Upper lobe of left lung (tissue), 6 donors: ENCODE measurements at places on chromosomes 6 and 20.

DNA sequence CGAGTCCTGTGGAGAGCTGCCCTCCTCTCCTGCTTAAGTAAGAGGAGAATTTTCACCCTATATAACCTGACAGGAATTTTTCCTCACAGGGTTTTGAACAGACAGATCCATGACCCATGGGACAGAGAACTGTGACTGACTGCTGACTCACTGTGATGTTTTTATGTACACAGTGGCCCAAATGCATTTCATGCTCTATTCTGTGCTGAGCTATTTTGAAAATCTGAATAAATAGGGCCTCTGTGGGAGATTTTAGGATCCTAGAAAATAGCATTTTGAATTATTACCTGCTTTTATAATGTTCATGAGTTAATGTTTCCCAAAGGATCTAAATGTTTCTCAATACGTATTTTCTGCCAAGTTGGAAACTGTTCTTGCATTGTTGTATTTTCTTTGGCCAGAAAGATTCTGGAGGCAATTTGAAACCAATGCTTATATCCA is 577.4 kb downstream of the HTR1B start:
- H3K36me3 ChIP-seq = no peaks in the 10 kb centered on the region
- no peak overlapping the region for H3K27ac ChIP-seq
- no peaks in the 10 kb centered on the region for H3K27me3 ChIP-seq
- H3K4me1 ChIP-seq = no peaks in the 10 kb centered on the region
- no peak for DNase-seq
- no peak overlapping the region for H3K4me3 ChIP-seq

- no peak overlapping the region for H3K27ac ChIP-seq
- no peak overlapping the region for H3K4me3 ChIP-seq
- no peaks in the 10 kb centered on the region for H3K27me3 ChIP-seq
- H3K4me1 ChIP-seq = no peaks in the 10 kb centered on the region
- peaks cover 63% of the 10 kb centered on the region for H3K36me3 ChIP-seq
Measured at GRCh38 chr20:45008521-45009049, 42.3 kb downstream of the STK4 start.

GRCh38 chr6:146111881-146112450 is 83.1 kb downstream of the GRM1 start:
- no peaks in the 10 kb centered on the region for H3K36me3 ChIP-seq
- no peak overlapping the region for H3K27ac ChIP-seq
- no peaks in the 10 kb centered on the region for H3K27me3 ChIP-seq
- H3K4me1 ChIP-seq = no peaks in the 10 kb centered on the region
- no peak overlapping the region for H3K4me3 ChIP-seq

GRCh38 chr6:17650656-17651309 is 50.7 kb downstream of the FAM8A1 start:
- H3K4me3 ChIP-seq = no peak overlapping the region
- H3K27ac ChIP-seq = no peak overlapping the region
- peaks cover 30% of the 10 kb centered on the region for H3K36me3 ChIP-seq
- H3K27me3 ChIP-seq = no peaks in the 10 kb centered on the region
- DNase-seq = no peak

DNA sequence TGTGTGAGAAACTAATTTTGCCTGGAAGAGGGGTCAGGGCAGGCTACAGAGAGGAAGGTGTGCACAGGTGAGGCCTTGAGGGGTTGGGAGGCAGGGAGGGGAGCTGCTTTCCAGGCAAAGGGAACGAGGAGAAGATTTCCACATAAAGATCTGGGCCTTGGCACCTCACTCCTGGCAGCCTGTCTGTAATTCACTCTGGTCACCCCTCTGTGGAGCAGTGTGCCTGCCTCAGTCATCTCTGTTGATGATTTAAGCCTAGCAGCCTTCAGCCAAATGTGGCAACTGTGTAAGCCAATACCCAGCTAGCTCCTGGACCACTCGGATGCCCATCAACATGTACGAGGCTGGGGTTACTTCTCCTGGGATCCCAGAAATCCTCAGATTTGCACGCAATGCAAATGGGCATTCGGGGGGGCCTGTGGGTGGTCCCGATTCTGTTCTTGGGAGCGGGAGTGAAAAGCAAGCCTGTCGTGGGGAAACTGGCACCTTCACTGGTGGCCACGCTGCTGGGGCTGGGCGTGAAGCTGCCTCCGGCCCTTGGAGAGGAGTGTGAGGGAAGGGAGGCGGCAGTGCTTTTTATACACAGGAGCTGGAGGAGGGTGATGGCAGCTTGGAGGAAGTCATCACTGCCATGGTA is 360.4 kb downstream of the ZFAND3 start:
- no peak overlapping the region for H3K4me3 ChIP-seq
- H3K4me1 ChIP-seq = no peaks in the 10 kb centered on the region
- H3K27ac ChIP-seq = no peak overlapping the region
- H3K36me3 ChIP-seq = no peaks in the 10 kb centered on the region

GRCh38 chr20:574297-574942 is 30.8 kb upstream of the CSNK2A1 start:
- peaks cover 11% of the 10 kb centered on the region for H3K4me1 ChIP-seq
- no peaks in the 10 kb centered on the region for H3K36me3 ChIP-seq
- no peak overlapping the region for H3K27ac ChIP-seq
- no peak for DNase-seq
- H3K4me3 ChIP-seq = no peak overlapping the region
- no peaks in the 10 kb centered on the region for H3K27me3 ChIP-seq

DNA sequence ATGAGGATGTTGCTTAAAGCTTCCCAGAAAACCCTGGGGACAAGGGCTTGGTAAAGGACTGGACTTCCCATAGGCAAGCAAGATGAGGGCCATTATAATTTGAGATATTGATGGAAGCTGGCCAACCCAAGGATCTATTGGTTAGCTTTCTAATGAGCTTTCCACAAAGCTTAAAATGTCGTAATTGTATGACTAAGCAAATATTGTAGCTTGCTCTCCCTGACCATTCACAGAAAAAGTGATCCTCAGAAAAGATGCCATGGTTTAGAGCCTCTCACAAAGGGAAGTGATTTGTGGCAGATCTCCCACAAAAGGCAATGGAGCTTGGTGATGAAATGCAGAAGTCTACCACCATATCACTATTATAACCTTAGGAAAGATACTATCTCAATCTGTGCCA is 13.6 kb downstream of the IL17F start:
- no peak overlapping the region for H3K4me3 ChIP-seq
- no peaks in the 10 kb centered on the region for H3K4me1 ChIP-seq
- no peaks in the 10 kb centered on the region for H3K36me3 ChIP-seq

- H3K27ac ChIP-seq = no peak overlapping the region
- no peak for DNase-seq
- peaks cover 21% of the 10 kb centered on the region for H3K36me3 ChIP-seq
- no peaks in the 10 kb centered on the region for H3K27me3 ChIP-seq
- peaks cover 7% of the 10 kb centered on the region for H3K4me1 ChIP-seq
- H3K4me3 ChIP-seq = no peak overlapping the region
Measured at GRCh38 chr20:47243532-47244305, 112.8 kb downstream of the ZMYND8 start.

GRCh38 chr6:29685718-29686326 is 4.9 kb upstream of the ZFP57 start:
- H3K4me3 ChIP-seq = no peak overlapping the region
- no peaks in the 10 kb centered on the region for H3K36me3 ChIP-seq
- H3K4me1 ChIP-seq = no peaks in the 10 kb centered on the region
- DNase-seq = no peak

GRCh38 chr20:45305262-45305661 is 1.4 kb upstream of the RBPJL start:
- no peaks in the 10 kb centered on the region for H3K4me1 ChIP-seq
- H3K27me3 ChIP-seq = peaks cover 15% of the 10 kb centered on the region
- no peak overlapping the region for H3K4me3 ChIP-seq
- DNase-seq = no peak

GRCh38 chr6:158242071-158242606 is 70.1 kb upstream of the TULP4 start:
- no peak overlapping the region for H3K27ac ChIP-seq
- no peaks in the 10 kb centered on the region for H3K27me3 ChIP-seq
- H3K36me3 ChIP-seq = no peaks in the 10 kb centered on the region
- H3K4me3 ChIP-seq = no peak overlapping the region
- DNase-seq = no peak

- no peak for DNase-seq
- no peaks in the 10 kb centered on the region for H3K27me3 ChIP-seq
- H3K27ac ChIP-seq = no peak overlapping the region
- H3K4me3 ChIP-seq = no peak overlapping the region
- H3K36me3 ChIP-seq = no peaks in the 10 kb centered on the region
Measured at GRCh38 chr6:135567375-135568083, 70.0 kb upstream of the AHI1 start.

GRCh38 chr20:43579861-43580793 is 10.6 kb upstream of the IFT52 start:
- H3K4me1 ChIP-seq = peaks cover 18% of the 10 kb centered on the region
- no peak overlapping the region for H3K27ac ChIP-seq
- DNase-seq = no peak
- H3K36me3 ChIP-seq = no peaks in the 10 kb centered on the region
- H3K27me3 ChIP-seq = no peaks in the 10 kb centered on the region

GRCh38 chr6:137913996-137914529 is 47.0 kb downstream of the TNFAIP3 start:
- no peaks in the 10 kb centered on the region for H3K4me1 ChIP-seq
- H3K4me3 ChIP-seq = no peak overlapping the region
- H3K36me3 ChIP-seq = no peaks in the 10 kb centered on the region
- no peak for DNase-seq
- H3K27me3 ChIP-seq = no peaks in the 10 kb centered on the region

GRCh38 chr6:17015551-17016381 is 86.1 kb upstream of the STMND1 start:
- peak overlapping the region; percentile 42 for H3K4me3 ChIP-seq
- H3K27ac ChIP-seq = no peak overlapping the region
- peak; percentile 89 for DNase-seq

GRCh38 chr20:19875376-19876221 is 117.5 kb downstream of the RIN2 start:
- no peaks in the 10 kb centered on the region for H3K36me3 ChIP-seq
- peaks cover 2% of the 10 kb centered on the region for H3K4me1 ChIP-seq
- no peak overlapping the region for H3K4me3 ChIP-seq
- no peak for DNase-seq
- H3K27me3 ChIP-seq = no peaks in the 10 kb centered on the region
- H3K27ac ChIP-seq = peak overlapping the region; percentile 29

DNA sequence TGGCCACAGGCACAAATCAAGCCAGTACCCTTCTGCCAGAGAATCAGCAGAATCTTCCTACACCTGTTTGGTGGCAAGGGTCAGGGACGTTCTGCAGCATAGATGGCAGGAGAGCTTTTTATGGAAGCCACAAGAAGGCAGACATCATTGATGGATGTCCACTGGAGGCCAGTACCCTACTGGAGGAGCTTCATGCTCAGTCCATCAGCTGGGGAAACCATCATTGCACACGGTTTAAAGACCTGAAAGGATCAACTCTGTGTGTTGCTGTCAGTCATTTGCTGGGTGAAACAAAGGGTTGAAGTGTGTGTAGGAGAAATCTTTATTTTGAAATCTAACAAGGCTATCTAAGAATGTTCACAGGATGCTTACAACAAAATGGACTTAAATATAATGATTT is 158.9 kb upstream of the SASH1 start:
- no peak overlapping the region for H3K4me3 ChIP-seq
- H3K27ac ChIP-seq = no peak overlapping the region
- no peaks in the 10 kb centered on the region for H3K27me3 ChIP-seq
- no peaks in the 10 kb centered on the region for H3K36me3 ChIP-seq
- DNase-seq = no peak

DNA sequence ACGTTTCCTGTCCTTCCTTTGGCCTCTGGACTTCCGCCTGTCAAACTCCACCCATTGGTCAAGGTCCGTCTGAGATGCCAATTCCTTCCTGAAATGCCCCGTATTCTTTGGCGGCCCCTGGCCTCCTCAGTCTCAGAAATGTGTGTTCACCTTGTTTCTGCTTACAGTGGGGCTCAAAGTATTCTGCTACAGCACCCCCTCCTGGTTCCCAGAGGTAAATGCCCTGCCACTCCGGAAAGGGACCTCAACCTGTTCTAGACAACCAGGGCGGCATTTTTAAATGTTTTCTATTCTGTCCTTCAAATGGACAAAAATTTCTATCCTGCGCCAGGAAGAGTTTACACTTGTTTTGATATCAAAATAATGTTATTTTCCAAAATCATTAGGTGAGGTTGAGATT is 12.1 kb upstream of the PAX1 start:
- no peak for DNase-seq
- H3K4me3 ChIP-seq = no peak overlapping the region
- H3K27me3 ChIP-seq = no peaks in the 10 kb centered on the region
- no peak overlapping the region for H3K27ac ChIP-seq

DNA sequence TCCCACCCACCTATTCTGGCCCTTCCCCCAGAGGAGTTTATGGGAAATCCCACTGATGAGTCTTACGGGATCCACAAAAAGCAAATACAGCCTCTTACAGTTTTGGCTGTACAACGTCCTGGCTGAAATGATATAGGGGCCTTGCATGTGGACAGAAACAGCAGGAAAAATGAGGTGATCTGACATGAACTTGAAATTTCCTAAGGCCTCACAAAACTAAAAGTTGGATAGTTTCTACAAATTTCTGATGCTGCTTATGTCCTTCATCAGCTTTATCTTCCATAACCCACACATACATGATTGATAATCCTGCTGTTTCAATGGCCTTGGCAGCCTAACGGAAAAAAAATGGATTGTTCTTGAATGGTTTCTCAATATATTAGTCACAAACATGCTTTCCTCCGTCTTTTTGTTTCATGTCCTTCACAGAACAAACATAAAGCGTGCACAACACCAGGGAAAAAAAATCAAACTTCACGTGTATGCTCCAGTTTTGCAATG is 118.8 kb downstream of the BMP5 start:
- H3K27me3 ChIP-seq = no peaks in the 10 kb centered on the region
- no peak overlapping the region for H3K27ac ChIP-seq
- H3K4me3 ChIP-seq = no peak overlapping the region
- peaks cover 5% of the 10 kb centered on the region for H3K4me1 ChIP-seq
- no peak for DNase-seq
- H3K36me3 ChIP-seq = no peaks in the 10 kb centered on the region

DNA sequence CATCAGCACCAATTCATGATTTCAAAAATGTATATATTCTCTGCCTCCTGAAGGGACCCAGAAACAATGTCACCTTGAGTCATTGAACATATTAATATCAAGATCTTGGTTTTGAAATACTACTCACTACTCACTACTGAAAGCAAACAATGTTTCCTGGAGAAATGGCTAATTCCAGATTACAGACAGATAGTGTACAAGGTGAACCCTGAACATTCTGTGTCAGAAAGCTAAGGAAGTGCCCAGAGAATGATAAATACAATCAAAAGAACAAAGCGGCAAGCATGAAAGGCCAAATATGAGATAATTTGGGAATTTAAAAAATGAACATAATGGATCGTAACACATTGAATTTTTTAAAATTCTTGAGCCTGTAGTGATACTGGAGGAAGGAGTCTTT is 101.5 kb upstream of the TENT5A start:
- H3K27me3 ChIP-seq = no peaks in the 10 kb centered on the region
- H3K4me1 ChIP-seq = no peaks in the 10 kb centered on the region
- no peak overlapping the region for H3K4me3 ChIP-seq
- no peak for DNase-seq
- no peak overlapping the region for H3K27ac ChIP-seq
- H3K36me3 ChIP-seq = no peaks in the 10 kb centered on the region
